ENCODE measurements at places on chromosomes 5 and 9.

- DNase-seq = no peak
These were observed 22.5 kb downstream of the PRKACG start for GRCh38 chr9:68991457-68991856.

GRCh38 chr5:101686536-101687157 is 609.4 kb downstream of the SLCO4C1 start:
- DNase-seq = no peak

- no peak for DNase-seq
These were observed 45.7 kb upstream of the PPARGC1B start for GRCh38 chr5:149684371-149684770.

DNA sequence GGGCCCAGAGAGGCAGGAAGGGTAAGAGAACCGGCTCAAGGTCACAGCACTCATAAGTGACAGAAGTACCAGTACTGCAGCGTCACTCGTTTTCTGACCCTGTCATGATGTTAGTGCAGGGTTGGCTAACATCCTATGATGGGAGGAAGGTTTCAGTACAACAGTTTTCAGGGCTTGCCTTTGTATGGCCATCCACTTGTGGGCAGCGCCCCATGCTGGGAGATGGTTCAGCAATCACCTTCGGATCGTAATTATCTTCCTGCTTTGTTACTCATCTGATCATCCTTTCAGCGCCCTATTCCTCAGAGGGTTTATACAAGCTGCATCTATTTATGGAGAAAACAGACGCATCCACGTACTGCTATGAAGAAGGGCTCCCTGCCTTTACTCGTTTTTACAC is 2.4 kb downstream of the MAP1B start:
- no peak for DNase-seq

GRCh38 chr5:146622391-146622790 is 106.4 kb upstream of the GPR151 start:
- no peak for DNase-seq

GRCh38 chr5:156879665-156880285 is 29.7 kb downstream of the PPP1R2B start:
- DNase-seq = no peak

DNA sequence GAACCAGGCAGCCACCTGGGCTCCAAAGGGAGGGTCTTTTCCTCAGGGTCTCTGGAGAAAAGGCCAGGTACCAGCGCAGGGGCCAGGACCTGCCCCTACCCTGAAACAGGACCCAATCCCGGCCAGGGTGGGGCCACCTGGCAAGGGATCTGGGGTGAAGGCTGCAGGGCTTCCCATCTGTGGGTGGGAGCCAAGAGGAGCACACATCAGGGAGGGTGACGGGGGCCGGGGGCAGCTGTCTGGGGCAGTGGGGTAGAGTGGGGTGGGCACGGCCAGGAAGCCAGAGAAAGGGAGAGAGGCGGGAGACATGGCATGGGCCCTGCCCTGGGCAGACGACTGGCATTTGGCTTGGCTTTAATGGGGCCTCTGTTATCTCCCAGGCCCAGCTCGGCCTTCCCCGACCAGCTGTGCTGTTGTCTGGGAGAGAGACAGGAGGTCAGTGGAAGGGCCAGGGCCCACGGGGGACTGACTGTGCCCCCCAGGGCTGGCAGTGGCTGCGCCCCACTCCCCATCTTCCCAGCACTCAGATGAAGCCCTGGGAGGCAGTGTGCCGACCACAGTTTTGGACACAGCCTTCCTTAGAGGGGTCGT is 57.2 kb upstream of the RNF130 start:
- no peak for DNase-seq

DNA sequence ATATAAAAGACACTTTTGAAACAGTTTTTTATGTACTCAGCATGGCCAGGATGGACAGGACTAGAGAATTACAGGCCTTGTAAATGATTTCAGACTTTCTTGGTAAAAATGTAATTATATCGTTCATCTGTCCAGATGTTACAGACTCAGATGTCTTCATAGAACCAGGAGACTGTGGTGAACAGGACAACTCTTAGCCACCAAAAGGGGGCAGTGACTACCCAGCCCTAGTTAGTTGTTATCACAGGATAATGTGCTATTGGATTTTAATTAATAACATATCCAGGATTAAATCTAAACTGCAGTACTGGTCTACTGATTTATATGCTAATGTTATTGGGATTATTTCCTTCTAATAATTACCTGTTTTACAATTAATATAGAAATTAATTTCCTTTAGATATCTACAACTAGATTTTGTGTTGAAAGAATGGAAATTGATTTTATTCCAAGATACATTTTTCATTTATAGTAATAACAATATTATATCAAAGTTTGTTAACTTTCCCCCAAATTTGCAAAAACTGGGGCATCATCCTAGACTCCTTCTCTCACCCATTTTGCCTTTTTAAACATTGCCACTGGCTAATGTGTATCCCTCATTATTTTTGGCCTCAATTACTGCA is 99.4 kb downstream of the MTREX start:
- DNase-seq = no peak

DNA sequence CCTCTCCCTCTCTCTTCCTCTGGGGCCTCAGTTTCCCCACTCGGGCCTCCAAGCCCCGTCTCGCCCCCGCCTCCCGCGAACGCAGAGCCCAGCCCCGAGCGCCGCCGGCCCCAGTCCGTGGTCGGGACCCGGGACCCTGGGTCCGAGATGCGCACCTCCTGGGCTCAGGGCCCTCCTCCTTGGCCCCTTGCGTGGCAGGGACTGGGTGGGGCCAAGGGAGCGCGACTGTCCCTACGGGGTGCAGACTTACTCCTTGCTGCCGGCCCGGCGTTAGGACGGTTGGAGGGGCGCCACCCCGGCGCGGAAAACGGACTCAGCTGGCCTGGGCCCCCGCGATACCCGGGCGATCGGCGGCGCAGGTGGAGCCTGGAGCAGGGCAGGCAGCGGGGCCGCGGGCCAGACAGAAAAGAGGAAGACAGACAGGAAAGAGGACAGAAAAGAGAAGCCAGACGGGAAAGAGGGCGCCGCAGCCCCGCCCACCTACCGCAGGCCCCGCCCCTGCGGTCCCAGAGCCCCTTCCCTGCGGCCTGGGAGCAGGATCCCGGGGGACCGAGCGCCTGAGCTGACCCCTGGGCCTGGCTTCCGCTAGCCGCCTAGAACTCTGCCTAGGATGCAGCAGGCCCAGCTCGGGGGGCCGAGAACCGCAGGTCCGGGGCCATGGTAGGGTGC is at the start of gene GBGT1:
Gene GBGT1 (minus strand): TSS at position 411 of the 669 bp plus-strand sequence. CDS start 1,502 bp downstream, outside the sequence.
- peak; percentile 60 for DNase-seq

DNA sequence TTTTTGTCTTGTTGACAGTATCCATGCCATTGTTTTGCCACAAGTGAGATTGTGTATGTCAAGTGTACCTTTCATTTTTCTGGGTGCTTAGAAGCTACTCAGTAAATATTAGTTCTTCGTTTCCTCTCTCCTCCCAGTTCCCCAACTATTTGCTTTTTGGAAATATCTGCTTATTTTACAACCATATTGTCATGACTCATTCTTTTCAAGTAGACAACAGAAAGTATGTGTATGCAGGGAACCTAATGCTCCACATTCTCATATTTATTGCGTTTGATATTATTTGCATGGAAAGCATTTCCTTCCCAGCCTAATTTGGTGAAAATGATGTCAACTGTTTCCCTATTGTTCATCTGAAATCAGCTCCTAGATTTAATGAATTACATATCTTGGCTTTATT is 483.7 kb upstream of the RIOK2 start:
- no peak for DNase-seq

DNA sequence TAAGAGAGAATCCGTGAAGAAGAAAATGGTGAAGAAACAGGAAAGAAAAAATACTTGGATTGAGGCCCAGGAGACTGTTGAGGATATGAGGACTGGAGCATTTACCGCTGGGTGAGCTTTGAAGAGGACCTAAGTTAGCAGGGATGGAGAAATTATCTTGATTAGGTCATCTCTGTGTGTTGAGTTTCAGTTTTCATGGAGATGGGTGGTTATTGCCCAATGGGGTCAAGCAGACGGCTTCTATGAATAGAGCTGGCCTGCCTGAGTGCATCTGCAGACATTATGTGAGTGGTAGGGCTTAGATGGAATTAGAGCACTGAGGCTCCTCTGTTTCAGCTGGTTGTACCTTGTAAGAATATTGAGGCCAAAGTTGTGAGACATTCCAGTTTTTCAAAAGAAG is 245.4 kb upstream of the FBXL7 start:
- no peak for DNase-seq

DNA sequence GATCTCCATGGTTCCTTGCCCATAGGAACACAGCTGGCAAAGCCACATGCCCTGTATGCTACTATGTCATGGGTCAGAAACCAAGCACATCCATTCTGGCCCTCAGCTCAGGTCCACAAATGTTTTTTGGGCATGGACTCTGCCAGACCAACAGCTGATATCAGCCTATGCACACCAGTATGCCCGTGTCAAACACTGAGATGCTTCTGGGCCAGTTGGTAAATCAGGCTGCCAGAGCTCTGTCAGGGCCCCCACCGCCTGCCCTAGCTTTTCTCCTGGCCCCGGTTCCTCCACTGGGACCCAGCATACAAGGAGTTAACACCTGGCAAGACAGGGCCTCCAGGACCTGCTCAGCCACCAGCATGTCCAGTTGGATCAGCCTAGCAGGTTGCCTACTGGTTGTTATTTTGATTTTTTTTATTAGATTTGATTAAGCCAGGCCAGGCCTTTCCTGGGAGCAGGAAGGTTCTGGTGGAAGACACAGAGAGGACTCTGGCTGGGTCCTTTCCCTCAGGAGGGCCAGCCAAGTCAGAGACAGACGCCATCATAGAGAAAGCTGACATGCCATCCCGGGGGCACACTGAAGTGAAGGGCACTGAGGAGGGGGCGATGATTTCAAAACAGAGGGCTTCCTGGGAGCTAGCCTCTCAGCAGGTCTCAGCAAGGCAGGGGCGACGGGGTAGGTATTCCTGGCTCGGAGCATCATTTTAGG is 65.8 kb downstream of the TSTD2 start:
- no peak for DNase-seq

DNA sequence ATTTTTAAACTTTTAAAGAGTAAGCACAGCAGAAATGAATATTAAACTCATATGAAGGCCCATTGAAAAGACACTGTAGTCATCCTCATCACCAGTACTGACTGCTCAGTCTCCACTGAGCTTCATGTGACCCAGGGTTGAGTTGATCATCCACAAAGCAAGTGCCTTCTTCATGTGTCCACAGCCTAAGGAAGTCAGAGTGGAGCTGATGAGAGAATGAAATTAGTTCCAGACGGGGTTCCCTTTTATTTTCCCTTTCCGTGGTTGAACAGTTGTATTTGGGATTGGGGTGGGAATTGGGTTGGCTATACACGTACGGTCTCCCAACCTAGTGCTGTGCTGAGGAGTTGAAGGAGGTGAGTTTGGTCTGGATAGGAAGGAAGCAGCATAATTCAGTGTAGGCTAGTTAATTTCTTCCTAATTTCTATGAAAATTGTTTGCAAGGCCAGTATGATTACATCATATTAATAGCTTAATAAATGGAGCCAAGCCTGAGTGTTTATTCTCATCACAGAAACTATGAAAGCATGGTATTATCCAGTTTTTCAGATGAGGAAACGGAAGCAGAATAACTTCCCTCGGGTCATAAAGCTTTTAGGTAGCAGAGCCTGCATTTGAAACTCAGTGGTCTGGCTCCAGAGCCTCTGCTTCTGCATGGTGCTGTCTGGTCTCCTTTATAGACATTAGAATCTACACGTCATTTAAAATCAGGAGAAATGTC is 103.9 kb upstream of the DMRT1 start:
- no peak for DNase-seq

DNA sequence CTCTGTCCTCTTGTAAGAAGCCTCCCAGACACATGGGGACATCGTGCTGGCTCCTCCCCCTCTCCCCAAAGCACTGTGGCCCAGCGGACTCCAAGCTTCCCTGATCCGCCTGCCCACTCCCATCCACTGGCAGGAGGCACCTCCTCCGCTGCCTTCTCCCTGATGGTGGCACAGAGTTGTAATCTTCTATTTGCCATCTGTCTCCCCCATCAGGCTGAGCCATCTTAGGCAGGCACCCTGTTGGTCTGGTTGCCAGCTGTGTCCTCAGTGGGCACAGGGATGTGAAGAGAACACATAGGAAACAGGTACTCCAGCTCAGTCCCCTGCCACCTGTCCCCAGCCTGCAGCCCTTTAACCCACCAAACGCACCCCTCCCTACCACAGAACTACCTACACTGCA is 5.4 kb upstream of the ZDHHC12 start:
- no peak for DNase-seq

- no peak for DNase-seq
These were observed 16.6 kb upstream of the C9orf152 start for GRCh38 chr9:110224583-110224982.

- no peak for DNase-seq
These were observed 48.6 kb downstream of the ARHGEF28 start for GRCh38 chr5:73674669-73675004.

- no peak for DNase-seq
These were observed 213.6 kb downstream of the GDNF start for GRCh38 chr5:37626266-37626665.

- DNase-seq = no peak
These were observed 27.7 kb upstream of the SLC12A7 start for GRCh38 chr5:1139331-1140170.

DNA sequence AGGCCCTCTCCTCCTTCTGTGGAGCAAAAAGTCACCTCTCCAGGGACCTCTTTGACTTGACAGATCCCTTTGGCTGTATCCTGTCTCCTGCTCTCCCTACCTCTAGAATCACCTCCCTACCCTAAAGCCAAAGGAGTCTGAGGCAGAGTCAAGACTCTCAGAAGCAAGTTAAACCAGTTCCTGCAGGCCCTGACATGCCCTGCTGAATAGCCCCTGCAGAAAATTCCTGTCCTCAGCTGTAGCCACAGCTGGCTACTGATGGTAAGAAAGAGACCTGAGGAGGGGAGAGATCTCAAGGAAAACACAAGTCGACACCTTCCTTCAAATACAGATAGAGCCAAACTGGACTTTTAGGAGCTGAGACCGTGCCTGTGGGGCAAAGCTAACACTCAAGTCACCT is 23.7 kb upstream of the UBAP2 start:
- no peak for DNase-seq

DNA sequence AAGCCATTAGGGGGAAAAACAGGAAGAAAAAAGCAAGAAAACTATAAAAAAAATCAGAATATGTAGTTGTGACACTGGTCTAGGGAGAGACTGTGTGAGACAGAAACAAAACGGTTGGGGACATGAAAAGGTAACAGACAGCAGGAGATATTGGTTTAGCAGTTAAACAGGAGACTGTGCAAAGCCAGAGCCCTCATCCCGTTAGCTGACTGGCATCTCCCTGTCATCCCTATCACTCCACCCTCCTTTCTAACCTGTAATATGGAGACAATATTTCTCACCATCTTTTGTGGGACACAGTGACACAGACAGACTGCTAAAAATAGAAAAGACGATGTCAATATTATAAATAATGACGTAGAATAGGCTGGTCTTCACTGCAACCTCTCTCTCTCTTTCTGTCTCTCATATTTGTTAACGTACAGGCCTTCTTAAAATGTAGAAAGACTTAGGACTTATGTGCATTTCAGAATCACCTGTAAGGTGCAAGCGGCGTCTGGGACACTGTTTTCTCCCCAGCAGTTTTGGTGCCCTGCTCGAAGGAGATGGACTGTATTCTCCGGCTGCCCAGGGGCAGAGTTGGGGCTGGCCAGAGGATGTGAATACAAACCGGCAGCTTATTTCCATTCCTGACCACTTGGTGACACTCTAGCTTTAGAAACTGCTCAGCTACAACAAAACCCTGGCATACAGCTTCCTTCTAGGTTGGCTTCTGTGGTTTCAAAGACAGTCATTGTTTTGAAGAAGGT is 190.6 kb downstream of the MAT2B start:
- DNase-seq = peak; percentile 30

Data from CD4-positive, alpha-beta T cell treated with Interleukin-1 beta for 1 hour (primary cell).